HepG2 (cell line): ENCODE measurements at places on chromosomes 12 and 14. TPM values are rescaled to one million over a fixed set of nuclear protein-coding genes. Genes with fewer than 3 reads are reported as not detected.
A peak's percentile ranks its signal among the peaks of the same experiment; 100 is the strongest.

DNA sequence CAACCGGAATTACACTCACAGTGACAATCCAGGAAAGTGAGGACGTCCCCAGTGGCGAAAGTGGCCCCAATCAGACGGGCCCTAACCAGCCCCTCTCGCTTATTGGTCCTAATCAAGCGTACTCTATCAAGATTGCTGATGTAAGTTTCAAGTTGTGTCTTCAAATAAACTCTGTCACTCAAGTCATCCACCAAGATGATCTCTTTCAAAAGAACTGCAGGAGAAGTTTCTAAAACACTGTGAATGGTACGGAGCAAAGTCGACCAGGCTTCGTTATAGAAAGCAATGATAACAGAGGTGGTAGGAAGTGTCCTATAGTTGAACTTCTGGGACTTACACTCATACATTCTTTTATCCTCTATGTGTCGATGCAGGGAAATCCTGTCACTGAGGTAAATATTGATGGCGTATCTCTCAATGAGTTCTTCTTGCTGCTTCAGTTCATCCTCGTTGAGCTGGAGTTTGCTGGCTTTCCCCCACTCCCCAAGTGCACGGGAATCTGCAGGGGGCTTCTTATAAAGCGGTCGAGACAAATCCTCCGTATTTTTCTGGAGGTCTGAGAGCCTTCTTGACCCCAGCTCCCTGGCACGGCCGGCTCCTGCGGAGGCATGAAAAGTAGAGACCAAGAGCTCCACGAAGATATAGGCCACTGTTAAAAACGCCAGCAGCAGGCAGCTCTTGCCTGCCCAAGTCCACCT, 604 bp downstream of the GALNT4 start:
- no peak for DNase-seq

DNA sequence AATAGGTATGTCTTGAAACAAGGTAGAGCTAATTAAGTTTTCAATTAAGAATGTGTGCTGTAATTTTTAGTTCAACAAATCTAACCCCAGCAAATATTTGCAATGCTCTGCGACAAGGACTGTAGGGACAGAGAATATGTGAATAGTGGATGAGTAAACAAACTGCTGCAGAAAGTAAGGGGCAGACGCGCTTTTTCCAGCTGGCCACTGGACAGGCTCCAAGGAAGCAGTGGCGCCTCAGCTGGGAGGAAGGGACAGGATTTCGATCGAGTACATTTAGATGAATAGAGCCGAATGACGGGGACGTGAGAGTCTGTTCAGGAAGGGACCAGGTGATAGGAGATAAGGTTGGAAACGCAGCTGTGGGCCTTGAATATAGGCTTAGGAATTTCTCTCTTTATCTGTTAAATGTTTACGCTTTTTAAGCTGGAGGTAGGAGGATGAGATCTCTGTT, 69.3 kb downstream of the ELK3 start:
- DNase-seq: peak; percentile 90

GRCh38 chr12:132243596-132244310, 85.6 kb downstream of the GALNT9 start:
- peak; percentile 6 for DNase-seq

DNA sequence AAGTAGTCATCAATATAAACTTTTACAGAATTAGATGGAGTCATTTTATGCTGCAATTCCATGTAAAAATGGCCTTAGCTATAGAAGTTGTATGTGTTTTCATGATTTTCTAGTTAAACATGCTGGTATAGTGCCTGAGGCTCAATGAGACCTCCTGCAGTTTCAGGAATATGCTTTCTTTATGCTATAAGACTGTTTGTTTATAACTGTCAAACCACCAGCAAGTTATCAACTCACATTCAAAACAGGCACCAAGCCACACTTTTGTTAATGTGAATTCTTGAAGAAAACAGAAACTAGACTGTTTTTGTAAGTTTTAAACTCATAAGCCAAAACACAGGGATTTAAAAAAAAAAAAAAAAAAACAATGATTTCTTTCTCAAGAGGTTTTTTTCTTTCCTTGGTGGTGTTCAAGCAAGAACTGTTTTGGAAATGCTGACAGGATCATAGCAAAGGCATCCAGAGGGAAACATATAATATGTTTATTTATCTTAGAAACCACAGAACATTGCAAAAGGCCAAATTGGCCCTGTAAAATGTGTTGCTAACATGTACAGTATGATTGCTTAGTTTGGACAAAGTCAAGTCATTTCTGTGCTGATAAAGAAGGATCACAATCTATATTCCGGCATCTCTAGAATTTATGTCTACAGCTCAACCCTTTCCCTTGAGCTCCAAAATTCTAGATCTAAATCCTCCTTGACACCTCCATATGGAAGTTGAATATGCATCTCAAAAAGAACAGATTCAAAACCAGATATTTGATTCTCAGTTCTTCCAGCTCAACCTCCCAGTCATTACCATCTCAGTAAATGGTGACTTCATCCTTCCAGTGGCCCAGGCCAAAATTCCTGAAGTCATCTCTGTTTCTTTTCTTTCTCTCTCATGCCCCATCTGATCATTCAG, 29.0 kb upstream of the LUM start:
- DNase-seq: no peak

DNA sequence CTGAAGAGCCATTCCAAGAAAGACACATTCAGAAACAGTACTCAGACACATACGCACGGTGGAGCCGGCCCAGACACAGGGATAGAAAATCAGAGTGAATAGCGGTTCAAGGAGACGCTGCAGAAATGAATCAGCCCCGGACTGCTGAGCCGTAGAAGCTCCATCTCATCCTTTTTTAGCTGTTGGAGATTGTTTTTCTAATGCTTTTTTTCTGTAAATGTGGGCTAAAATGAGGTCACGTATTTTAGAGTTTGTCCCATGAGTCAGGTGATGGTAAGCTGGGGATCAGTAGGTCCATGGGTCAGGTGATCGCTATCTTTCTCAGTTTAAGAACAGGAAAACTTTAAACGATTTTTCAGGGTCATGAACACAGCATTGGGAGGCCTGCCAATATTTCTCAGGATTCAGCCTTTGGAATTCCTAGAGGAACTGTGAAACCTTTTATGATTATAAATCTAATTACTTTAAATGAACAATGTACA, 202.4 kb downstream of the ITPR2 start:
- DNase-seq: peak; percentile 72

- no peak for DNase-seq
These were observed 229.2 kb upstream of the TMTC1 start for GRCh38 chr12:30012816-30013450.

- no peak for DNase-seq
These were observed 290.2 kb downstream of the PRKD1 start for GRCh38 chr14:29637411-29637810.

DNA sequence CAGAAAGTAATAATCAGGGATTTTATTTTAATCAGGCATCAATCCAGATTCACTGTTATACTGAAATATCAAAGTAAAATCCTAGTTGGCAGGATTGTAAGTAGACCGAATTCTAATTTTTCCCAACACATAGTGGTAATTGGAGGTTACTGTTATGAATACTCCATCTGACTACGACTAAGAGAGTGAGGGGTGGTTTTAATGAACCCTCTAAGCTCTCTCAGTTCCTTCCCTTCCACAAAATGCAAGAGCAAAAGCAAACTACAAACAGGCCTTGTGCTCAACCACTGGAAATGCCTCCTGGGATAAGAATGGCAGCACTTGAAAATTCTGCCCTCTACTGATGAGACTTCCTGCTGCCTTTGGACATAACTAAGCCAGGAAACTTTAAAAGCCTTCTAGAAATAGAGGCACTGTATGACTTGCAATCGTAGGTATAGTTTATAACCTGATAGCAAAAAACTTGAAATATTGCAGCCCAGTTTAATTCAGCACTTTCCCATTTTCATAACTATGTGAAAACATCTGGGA, 184.8 kb downstream of the SLC16A7 start:
- peak; percentile 7 for DNase-seq

GRCh38 chr12:98698603-98699463, 53.7 kb downstream of the APAF1 start:
- peak; percentile 39 for DNase-seq

Gene JPH4
- polyA plus RNA-seq: 0.08 and 0.16 TPM in 2 replicates
